ENCODE measurements at places on chromosomes 13 and 19.

DNA sequence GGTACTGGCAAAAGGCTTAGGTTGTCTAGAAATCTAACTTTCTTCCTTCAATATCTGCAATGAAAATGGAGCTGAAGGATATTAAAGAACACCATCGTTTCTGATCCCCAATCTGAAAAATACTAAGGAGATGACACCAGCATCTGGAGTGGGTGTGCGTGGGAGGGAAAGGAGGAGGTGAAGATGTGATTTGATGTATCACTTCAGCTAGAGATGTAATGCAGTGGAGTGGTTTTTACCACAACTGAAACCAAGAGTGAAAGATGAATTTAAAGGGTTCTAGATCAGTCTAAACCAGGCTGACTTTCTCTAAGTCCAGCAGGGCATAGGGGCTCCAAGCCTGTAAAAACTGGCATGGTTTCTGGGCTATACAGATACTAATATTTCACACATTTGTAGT, 148.4 kb downstream of the AKAP11 start:
- DNase-seq, result no peak

DNA sequence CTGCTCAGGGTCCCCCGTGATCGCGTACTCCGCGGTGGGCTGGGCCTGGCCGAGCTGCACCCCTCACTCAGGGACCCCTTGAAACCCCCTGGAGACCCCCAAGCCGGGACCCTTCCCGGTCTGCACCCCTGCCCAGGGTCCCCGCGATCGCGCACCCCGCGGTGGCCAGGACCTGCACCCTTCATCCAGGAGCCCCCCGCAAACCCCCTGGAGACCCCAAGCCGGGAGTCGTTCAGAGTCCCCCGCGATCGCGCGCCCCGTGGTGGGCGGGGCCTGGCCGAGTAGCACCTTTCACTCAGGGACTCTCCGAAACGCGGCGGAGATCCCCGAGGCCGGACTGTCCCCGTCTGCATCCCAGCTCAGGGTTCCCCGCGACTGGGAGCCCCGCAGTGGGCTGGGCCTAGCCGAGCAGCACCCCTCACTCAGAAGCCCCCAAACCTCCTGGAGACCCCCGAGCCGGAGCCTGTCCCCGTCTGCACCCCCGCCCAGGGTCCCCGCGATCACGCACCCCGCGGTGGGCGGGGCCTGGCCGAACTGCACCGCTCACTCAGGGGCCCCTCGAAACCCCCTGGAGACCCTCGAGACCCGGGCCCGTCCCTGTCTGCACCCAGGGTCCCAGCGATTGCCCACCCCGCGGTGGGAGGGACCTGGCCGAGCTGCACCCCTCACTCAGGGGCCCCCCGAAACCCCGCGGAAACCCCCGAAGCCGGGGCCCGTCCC, 748 bp downstream of the LMNB2 start:
- DNase-seq, result no peak

DNA sequence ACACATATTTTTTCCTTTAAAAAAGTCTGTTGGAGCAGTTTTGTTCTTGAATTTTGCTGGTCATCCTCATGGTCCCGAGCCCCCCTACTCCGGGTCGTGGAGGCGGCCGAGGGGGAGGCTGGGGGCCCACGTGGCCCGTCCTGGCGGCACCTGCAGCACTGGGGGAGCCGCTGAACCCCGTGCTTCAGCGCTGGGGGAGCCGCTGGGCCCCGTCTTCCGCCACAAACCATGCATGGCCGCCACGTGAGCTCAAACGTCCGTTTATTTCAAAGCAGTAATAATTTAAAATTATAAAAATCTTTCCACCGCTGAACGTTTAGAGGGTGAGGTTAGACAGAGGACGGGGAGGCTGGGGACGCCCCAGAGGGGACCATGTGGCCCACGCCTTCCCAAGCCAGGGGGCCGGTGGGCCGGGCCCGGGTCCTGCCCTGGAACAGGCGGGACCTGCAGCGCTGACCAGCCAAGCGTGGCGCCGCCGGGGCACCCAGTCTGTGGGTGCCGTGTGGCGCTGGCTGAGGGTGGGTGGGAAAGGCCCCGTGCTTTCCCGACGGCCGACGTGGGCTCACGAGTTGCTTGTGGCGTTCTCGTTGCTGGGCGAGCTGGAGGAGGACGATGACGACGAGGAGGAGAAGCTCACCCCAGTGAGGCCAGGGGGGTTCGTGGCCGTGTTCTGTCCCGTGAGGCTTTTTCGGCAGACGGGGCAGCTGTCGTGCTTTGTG, 8.0 kb downstream of the FGF22 start:
- no peak for DNase-seq

DNA sequence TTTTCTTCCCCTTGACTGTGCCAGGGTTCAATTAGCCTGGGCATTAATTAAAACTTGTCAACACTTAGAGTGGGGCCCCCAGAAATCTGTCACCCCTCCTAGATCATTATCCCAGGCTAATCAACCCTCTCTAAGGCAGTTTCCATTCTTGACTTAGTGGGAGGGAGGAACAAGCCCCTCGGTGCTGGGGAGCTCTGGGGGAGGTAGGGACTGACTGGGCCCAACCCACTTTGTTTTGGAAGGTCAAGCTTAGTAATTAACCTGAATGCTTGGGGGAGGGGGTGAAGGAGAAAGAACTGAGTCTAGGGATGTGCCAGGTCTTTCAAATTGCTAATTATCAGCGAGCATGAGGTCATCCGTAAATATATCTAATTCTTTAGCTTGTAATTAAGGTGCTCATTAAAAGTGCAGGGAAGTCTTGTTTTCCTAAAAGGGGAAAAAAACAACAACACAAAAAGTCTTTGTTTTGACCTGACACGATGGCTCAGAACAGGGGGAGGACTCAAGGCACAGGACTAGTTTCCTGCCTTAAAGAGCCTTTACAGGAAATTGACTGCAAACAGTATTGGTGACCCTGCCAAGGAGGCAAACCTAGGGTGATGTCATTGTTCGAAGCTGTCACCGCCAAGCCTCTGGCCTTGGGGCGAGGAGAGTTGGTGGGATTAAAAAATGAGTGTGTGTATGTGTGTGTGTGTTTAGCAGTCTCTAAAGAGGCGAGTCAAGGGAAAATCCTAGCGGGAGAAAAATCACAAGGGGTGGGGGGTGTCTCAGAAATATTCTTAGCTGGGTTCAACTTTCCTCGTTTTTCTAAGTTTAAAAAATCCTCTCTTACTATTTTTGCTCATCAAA, 19.4 kb downstream of the ACTN4 start:
- DNase-seq, result no peak

Measured in NCI-H1436 treated with DMSO at 0.1 percent for 48 hours (cell line).